AG04449 (cell line): ENCODE measurements at places on chromosomes 3 and 15.

GRCh38 chr15:31259562-31260252 lies 66.9 kb upstream of the KLF13 start:
- DNase-seq, result no peak

GRCh38 chr3:197367081-197367780 lies 68.8 kb upstream of the DLG1 start:
- DNase-seq, result peak; percentile 76

DNA sequence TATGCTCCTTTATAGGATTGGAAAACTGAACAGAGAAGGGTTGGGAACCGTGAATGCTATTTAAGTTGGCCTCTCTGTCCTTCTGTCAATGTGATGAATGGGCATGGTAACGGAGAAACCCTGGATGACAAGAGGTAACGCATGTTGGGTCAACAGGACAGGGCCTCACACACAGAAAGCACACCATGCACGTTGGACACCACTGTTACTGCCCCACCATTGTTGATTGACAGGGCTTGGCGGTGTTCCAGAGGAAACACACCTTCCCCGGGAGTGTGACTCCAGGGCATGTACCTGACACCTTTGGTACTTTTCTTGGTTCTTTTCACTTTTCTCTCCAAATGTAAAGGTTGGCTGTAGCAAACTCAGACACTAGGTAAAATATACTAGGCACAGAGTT lies 548.5 kb downstream of the OCA2 start:
- DNase-seq, result no peak

DNA sequence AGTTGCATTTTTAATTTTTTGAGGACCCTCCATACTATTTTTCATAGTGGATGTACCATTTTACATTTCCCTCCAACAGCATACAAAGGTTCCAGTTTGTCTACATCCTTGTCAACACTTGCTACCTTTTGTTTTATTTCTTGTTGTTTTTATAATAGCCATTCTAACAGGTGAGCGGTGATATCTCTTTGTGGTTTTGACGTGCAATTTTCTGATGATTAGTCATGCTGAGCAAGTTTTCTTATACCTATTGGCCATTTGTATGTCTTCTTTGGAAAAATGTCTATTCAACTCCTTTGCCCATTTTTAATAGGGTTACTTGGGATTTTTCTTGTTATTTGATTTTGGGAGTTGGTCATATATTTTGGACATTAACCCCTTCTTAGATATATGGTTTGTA lies 187.0 kb downstream of the CDIN1 start:
- DNase-seq, result no peak

DNA sequence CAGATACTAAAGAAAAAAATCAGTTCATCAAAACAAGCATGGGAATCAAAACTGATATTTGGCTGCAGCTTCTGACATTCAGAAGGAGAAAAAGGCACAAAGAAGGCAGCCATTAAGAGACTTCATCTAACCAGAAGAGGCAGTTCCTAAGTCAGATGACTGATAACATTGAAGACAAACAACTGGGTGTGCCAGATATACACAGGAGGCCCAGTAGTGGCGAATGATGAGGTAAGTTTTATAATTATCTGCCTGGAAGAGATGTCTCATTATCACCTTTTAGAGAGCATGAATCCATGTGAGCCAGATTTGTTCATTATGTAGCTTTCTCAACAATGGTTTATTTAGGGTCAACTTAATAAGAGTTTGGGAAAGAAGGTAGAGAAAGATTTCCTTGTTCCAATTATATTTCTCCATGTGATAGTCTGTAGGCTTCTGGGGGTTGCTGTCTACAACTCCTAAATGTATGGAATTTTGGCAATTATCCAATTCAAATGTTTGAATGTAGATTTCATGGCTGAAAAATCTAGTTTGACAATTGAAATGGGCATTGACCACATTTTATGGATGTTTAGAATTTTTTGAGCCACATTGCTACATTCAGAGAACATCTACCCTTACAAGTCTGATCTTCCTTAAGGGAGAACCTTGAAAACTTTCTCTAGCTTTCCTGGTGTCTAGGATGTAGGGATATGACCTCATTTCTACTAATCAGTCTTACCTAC lies 50.4 kb upstream of the RASGRF1 start:
- no peak for DNase-seq

DNA sequence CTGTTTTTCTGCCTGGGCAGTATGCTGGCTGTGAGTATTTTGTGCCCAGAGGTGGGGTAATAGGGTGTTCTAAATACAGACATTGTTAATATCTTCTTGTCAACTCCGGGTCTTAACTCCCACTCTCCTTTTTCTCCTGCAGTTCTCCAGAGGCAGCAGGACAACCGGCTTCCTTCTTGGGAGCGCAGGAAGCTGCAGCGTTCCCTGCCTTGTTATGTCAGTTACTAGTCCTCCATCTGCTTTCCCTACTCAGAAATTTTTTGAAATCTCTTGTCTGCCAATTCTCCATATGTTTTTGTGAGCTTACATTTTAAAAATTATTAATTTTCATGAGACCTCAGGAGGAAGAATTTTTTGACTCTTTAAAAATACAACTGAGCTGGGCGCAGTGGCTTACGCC lies 67.2 kb downstream of the NEO1 start:
- no peak for DNase-seq

GRCh38 chr3:4977853-4978203 lies 1.4 kb upstream of the BHLHE40 start:
- no peak for DNase-seq

DNA sequence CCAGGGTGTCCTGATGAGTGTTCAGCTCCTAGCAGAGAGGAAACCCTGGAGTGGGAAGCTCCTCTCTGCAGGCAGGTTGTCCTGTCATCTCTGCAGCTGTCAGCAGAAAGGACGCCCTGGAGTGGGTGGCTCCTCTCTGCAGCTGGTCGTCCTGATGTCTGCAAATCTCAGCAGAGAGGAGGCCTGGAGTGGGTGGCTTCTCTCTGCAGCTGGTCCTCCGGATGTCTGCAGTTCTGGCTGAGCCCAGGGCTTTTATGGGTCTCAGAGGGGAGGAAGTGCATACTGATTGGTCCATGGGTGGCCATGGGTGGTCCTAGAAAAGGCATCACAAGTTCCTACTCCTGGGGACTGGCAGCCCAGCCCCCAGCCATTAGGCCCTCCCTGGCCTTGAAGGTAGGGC lies 102.6 kb upstream of the BNIP2 start:
- DNase-seq, result no peak

DNA sequence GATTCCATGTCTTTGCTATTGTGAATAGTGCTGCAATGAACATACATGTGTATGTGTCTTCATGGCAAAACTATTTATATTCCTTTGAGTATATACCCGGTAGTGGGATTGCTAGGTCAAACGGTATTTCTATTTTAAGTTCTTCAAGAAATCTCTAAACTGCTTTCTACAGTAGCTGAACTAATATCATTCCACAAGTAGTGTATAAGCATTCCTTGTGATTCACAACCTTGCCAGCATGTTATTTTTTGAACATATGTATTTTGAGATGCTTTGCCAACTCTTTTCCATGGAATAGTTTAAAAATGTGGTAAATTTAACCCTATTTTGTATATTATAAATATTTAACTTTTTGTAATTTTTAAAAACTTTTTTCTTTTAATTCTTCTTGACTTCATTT lies 592.7 kb upstream of the NAALADL2 start:
- peak; percentile 16 for DNase-seq

GRCh38 chr15:92104072-92104471 lies 250.6 kb downstream of the SLCO3A1 start:
- no peak for DNase-seq

GRCh38 chr3:66452303-66453011 lies 48.4 kb downstream of the LRIG1 start:
- no peak for DNase-seq

- DNase-seq, result no peak
Measured at GRCh38 chr3:115397433-115397832, 225.9 kb upstream of the GAP43 start.

DNA sequence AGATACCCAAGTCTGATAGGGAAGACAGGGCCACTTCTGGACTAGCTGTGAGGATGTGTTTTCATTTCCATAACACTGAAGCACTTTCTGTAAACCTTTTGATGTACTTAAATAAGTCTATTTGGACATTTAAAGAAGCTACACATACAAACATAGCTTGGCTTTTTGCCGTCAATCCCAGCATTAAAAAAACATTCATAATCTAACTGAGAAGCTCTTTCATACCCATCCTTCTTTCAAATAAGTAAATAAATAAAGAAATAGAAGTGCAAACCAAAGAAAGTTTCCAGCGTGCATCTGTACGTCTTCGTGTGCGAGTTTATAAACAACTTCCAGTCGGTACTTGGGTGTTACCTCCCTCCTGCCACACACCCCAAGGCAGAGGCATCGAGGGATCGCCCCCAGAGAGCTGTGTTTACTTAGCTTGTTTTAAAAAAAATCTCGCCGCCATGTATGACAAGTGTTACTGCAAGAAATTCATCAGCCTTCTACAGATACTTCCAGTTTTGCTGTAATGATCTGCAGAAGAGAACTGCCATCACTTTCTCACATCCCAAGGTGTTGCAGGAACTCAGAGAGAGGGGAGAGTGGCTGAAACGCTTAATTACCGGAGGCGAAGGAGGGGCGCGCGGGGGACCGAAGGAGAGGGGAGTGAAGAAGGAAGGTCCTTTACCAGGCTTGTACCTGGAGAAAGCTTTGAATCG lies 9.0 kb upstream of the MEIS2 start:
- DNase-seq, result no peak

- no peak for DNase-seq
Measured at GRCh38 chr3:159771865-159772611, 216.6 kb upstream of the IL12A start.

DNA sequence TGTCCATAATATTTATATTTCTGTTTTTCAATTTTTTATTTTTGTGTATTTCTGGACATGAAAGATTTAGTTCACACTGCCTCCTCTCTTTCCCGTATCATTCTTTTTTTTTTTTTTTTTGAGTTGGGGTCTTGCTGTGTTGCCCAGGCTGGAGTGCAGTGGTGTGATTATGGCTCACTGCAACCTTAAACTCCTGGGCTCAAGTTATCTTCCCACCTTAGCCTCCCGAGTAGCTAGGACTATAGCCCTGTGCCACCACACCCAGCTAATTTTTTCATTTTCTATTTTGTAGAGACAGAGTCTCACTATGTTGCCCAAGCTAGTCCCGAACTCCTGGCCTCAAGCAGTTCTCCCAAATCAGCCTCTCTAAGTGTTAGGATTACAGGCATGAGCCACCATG lies 53.6 kb downstream of the PRKCI start:
- DNase-seq, result no peak

GRCh38 chr3:196354132-196354531 lies 15.9 kb upstream of the TM4SF19 start:
- no peak for DNase-seq

DNA sequence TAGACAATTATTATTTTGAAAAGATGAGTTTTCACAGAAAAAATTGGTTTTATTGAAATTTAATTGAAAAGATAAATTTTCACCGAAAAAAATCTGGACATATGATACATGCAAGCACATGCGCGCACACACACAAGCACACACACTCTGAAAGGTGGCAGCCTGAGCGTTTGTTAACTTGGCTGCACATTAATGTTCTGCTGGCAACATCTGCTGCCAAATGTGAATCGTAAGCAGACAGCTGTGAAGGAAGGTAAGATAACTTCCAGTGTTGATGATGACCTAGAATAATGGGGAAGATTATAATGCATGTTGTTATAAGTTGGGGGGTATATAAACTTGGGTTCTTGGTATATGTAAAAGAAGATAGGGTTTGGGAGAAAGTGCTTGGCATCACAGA lies 18.4 kb upstream of the CMTM7 start:
- DNase-seq, result no peak

DNA sequence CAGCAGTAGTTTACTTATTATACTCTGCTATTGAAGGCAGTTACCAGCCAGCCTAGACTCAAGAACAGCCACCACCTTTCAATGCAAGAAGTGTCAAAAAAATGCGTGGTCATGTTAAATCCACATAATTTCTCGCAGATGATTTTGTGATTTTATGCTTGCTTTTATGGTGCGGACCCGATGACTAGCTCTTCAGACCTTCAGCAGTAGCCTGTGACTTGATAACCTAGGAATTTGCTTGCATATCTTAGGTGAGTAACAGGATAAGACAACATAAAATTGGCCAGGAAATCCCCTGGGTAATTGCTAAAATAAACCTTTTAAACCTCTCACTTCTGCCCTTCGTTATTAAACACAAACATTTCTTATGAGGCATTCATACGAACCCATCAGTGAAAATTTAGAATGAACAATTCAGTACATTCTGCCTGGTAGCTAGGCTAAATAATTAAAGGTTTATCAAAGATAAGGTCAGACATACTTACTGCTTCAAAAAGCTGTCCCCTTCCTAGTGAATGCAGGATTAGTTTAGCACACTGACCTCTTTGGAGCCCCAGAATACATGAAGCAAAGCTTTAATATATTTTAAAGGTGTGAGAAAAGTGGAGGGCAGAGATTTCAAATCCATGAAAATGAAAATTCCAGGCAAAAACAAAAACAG lies 798.8 kb downstream of the OTOL1 start:
- peak; percentile 95 for DNase-seq

- no peak for DNase-seq
Measured at GRCh38 chr15:36177590-36178302, 401.7 kb upstream of the CDIN1 start.

DNA sequence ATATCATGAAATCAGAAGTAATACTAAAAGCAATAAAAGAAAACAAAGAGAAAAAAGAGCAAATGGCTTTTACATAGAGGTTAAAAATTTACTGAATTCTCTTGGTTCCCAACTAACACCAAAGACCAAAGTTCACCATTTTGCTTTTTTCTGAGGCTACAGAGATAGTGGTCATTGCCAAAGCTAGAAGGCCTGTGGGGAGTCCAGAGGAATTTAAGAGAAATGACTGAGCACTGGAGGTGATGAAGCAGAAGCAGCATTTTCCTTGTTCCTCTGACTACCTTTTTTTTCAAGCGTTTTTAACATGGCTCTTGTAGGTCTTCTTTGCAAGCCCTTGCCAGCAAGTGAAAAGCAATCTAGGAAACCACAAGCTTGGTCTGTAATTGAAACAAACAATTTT lies 58.2 kb downstream of the THBS1 start:
- DNase-seq, result no peak

GRCh38 chr3:196159952-196160804 lies 51.0 kb downstream of the ZDHHC19 start:
- peak; percentile 26 for DNase-seq

GRCh38 chr3:101942356-101942755 lies 93.0 kb downstream of the NFKBIZ start:
- DNase-seq, result no peak

- DNase-seq, result no peak
Measured at GRCh38 chr3:51949121-51949520, 6.1 kb upstream of the GPR62 start.

GRCh38 chr15:58525991-58526421 lies 94.2 kb downstream of the LIPC start:
- DNase-seq, result no peak

DNA sequence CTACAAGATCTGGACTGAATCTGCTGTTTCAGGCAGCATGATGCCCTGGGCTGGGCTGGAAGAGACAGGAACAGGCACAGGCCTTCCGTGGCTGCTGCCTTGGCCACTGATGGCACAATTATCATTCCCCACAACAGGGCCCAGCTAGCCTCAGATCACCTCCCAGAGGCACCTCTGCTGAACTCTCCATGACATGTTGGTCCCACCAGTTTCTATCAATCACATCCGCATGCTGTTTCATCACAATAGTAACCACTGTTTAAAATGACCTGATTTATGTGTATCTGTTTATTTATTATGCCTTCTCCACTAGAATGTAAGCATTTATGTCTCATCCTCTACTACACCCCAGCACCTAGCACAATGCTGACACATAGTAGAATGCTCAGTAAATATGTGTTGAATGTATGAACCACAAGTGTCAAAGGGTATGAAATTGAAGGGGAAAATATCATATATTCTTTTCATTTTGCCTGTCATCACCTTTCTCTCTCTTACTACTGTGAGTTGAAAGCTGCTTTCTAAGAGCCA lies 32.7 kb upstream of the ZBTB38 start:
- DNase-seq, result no peak
